ENCODE measurements at places on chromosomes 2 and 18. TPM values are rescaled to one million over a fixed set of nuclear protein-coding genes. Genes with fewer than 3 reads are reported as not detected.

GRCh38 chr2:240459401-240460252 is 24.2 kb downstream of the GPC1 start:
- ATAC-seq, result no peak

DNA sequence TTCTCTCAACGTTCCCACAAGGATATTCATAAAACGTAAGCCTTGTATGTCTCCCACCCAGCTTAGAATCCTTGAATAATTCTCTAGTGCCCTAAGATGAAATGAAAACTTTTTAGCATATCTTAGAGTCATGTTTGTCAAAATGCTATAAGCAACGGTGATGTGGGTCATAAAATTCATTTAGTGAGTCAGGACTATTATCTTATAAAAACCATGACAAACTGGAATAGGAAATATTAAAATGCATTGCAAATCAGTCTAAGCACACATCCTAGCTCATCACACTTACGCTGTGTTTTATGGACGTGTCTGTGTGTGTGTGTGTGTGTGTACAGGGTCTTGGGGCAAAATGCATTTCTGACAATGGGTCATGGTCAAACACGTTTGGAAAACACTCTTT is 119.9 kb upstream of the ST6GAL2 start:
- ATAC-seq, result no peak

DNA sequence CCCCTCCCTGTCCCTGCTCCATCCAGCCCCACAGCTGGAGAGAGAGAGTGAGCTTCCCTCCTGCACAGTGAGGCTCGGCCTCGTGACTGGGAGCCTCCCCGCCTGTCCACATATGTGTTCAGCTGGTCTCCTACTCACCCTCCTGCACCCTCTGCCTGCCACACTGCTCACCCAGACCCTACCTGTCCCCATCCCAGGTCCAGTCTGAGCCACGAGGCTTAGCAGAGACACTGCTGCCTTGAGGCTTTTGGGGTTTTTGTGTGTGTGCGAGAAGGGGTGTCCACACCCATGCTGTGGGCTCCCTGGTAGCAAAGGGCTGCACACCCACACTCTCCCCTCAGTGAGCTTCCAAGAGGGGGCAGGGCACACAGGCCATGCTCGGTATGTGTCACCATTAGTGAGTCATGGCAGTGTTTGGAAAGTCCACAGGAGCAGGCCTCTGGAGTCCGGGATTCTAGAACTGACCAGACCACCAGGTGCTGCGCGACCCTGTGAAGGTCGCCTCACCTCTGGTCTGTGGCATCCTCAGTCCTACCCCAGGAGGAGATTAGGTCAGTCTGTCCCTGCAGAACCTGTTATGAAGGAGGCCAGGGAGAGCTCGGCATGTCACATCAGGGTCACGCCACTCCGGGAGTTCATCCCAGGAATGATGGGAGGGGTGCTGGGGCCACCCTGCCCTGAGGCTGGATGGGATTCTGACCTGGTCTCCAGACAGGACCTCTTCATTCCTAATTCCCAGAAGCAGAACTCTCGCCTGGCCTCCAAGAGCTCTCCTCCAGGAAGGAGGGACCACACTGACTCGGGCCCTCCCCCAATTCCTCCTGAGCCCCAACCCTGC is 39.9 kb upstream of the SMAD7 start:
- peak; percentile 47 for ATAC-seq

DNA sequence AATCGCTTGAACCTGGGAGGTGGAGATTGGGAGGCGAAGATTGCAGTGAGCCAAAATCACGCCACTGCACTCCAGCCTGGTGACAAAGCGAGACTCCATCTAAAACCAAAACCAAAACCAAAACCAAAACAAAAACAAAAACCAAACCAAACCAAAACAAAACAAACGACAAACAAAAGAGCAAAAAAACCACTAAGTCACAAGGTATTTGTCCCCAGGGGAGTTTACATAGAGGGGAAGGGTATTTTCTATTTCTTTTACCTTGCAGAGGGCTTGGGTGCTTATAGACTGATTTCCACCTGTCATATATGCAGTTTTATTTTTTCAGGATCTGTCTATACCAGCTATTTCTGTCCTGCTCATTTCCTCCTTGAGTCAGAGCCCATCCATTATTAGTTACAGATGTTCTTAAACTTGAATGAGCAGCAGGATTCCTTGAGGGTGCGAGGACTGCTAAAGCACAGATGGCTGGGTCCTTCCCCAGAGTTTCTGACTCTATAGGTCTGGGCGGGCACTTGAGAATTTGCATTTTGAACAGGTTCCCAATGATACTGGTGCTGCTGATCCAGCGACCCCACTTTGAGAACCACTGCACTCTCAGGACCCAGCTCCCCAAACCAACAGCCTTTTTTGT is 102.2 kb upstream of the UXS1 start:
- ATAC-seq, result no peak

DNA sequence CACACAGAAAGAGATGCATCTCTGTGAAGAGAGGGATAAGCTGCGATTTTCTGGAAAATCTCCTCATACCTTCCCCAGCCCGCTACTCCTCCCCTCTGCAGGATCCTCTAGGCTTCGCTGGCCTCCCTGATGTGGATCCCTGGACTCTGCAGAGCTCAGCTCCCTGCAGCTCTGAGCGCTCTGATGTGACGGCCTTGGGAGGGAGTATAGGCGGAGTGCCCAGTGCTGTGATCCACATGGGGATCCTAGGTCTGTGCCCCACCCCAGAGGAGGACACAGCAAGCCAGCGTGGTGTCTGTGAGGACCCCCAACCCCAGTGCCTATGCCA is 111.0 kb downstream of the GYPC start:
- ATAC-seq, result no peak

DNA sequence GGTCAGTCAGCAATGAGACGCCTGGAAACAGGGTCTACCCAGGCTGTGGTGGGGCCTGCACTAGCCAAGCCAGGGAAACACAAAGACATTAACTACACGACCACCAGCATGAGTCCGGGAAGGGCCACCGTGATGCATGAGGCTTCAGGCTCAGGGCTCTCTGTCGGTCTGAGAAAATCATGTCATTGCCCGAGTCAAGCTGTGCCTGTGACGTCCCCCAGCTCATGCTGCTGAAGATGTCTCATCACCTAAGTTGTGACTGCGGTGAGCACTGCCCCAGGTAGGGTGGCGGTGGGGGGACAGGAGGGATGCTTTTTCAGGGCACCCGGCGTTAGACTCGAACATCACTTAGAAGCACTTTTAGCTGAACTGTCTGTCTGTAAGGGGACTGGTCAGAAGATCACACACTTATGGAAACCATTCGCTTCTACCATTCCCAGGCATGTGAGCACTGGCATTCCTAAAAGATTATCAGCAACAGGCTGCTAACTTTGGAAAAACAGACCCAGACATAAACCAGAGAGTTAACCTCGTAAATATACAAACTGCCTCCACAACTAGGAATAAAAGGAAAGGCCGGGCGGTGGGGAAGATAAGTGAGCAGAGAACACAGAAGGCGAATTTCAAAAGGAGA is 234.5 kb downstream of the HDAC4 start:
- no peak for ATAC-seq

- ATAC-seq, result no peak
Measured at GRCh38 chr2:207845202-207845864, 75.6 kb upstream of the FZD5 start.

DNA sequence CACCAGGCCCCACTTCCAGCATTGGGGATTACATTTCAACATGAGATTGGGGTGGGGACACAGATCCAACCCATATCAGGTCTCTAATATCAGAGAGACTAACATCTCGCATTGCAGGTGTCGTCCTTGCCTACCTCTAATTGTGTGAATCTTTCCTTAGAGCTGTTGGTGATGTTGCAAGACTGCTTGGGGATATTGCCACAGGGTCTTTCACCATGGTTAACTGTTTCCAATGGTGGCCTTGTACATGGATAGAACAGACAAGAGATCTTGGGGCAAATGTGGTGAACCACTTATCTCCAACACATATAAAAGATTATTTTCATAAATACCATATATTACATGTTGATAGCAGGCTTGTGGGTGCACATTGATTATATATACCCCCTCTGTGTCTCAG is 270.3 kb upstream of the LINC00305 start:
- ATAC-seq, result no peak

- no peak for ATAC-seq
Measured at GRCh38 chr2:223978451-223978850, 21.2 kb downstream of the MRPL44 start.

- ATAC-seq, result no peak
Measured at GRCh38 chr2:46167924-46168323, 129.3 kb upstream of the EPAS1 start.

DNA sequence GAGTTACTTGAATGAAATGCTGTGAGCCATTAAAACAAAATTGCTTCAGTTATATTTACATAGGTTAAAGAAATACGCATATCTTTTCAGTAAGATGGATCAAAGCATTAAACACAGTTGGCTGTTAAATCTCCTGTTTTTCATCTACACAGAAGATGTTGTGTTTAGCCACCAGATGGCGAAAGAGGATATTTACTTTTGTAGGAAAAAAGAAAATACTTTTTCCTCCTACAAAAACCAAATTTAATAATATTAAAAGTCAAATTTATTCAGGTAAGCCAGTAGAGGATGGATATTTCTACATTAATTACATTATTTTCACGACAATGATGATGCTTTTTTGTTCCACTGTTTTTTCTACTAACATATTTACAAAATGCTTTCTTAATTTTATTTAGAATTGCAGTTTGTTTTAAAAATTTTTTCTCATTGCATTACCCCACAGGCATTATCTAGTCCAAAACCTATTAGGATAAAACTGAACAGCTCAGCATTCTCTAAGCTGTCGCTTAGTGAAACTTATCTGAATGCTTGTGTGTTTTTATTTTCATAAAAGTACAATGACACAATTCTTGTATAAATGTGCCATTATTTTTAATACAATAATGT is 173.7 kb downstream of the ASXL3 start:
- ATAC-seq, result no peak

GRCh38 chr2:169571571-169571970 is 2.1 kb downstream of the FASTKD1 start:
- ATAC-seq, result no peak

- no peak for ATAC-seq
Measured at GRCh38 chr2:225070811-225071210, 28.5 kb upstream of the DOCK10 start.

DNA sequence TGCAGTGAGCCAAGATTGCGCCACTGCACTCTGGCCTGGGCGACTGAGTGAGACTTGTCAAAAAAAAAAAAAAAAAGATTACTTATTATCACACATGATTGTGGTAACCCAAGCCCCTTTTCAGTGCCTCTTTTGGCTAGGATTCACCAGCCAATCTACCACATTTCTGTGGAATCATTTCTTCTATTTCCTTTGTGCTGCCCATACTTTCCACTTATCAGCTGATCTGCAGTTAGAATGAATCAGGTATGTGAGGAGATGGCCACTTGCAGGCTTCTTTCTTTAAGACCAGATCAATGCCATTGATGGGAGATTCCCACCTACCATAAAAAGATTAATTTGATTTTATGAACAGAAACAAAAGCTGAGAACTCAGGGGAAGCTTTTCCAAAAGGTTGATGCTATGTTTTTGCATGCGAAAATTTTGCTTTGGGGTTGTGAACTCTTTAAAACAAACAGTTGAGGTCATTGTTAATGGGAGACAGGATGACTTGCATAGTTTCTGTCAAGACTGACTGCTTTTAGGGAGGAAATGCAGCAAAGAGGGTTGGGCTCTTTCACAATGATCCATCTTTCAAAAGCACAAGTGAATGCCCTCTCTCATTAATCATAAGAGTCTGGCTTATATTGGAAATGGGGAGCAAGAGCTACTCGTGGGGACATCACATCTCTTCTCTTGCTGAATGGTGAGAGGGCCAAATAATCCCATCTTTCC is 66.9 kb upstream of the CYP26B1 start:
- peak; percentile 88 for ATAC-seq

DNA sequence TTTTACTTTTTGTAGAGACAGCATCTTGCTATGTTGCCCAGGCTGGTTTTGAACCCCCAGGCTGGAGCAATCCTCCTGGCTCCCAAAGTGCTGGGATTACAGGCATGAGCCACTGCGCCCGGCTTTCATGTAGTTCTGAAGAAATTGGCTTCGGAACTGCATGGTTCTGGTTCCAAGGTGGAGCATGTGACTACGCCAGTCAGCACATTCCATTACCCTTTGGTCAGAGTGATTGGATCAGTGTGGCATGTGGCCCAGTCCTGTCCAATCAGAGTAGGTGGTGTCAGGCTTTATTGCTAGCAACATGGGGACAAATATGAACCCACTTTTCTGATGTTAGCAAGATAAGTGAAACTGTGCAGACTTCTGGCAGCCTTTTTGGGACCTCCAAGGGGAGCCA is 16.3 kb upstream of the ATOH8 start:
- ATAC-seq, result peak; percentile 65

DNA sequence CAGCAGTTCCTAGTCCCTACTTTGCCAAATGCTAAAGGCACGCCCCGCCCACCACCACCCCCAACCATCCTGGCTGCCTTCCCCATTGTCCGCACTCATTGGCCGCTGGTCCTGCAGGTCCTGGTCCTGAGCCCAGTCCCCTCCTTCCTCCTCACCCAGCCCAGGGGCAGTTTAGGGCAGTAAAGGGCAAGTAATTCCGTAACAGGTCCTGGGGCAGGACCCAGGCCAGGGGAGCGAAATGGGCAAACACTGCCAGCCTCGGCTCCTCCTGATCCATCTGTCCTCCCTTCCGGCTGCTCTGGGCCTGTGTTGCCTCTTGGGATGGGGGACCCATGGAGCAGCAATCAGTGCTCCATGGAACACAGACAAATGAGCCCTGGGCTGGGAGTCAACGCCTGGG is 6.1 kb downstream of the ADCY3 start:
- no peak for ATAC-seq

- no peak for ATAC-seq
Measured at GRCh38 chr2:168626647-168627046, 170.6 kb downstream of the CERS6 start.

DNA sequence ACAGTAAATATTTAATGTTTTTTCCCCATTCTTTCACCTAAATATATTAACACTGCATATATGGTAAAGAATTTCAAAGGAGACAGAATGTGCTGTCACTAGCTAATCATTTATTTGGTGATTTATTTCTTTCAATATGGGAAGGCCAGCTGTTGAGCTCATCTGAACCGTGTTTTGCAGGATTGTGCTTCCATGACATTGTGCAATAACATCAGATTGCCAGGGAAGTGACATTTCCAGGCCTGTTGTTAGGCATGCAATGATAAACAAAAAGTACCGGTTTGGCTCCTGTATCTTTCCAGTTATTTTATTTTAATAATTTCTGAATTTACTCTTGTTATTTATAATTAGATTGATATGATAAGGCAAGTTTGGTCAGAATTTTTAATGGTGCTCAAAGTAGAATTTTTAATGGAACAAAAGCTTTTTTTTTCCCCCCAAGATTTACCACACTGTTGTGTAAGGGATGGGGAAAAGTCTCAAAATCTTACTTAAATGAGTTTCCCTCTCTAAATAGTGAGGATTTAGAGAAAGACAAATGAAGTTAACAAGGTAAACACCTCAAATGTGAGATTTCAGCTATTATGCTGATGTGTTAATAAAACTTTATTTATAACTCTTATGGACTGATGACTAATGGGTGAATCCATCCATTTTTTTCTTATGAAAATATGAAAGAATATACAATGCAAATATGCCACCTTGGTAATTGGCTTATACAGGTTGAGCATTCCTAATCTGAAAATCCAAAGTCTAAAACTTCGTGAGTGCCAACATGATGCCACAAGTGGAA is 52.7 kb downstream of the MALT1 start:
- ATAC-seq, result no peak

CDH7 gene
- not detected for total RNA-seq

PIEZO2 gene
- total RNA-seq, result 0.76 TPM

REG3G gene
- not detected for total RNA-seq

SFT2D3 gene
- total RNA-seq, result 3.6 TPM
